Activated CD4-positive, alpha-beta T cell treated with anti-CD3 and anti-CD28 coated beads for 36 hours (primary cell): ENCODE measurements at places on chromosomes 3 and 15.

DNA sequence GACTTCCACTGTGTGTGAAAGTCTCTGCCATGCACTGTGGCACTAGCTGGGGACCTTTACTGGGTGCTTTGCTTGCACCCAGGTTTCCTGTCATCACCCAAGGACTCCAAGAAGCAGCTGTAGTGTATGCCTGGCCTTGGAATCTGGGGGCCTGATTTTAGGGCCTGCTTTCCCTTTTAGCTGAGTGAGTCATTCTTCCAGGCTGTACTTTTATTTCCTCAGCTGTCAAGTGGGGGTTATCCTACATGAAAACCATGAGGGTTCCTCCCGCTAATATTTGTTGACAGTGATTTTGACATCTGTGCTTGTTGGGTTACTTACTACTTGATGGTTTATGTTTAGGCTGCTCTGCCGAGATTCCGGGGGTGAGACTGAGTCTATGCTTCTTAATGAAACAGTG, 18.5 kb downstream of the GORASP1 start:
- DNase-seq, result no peak

DNA sequence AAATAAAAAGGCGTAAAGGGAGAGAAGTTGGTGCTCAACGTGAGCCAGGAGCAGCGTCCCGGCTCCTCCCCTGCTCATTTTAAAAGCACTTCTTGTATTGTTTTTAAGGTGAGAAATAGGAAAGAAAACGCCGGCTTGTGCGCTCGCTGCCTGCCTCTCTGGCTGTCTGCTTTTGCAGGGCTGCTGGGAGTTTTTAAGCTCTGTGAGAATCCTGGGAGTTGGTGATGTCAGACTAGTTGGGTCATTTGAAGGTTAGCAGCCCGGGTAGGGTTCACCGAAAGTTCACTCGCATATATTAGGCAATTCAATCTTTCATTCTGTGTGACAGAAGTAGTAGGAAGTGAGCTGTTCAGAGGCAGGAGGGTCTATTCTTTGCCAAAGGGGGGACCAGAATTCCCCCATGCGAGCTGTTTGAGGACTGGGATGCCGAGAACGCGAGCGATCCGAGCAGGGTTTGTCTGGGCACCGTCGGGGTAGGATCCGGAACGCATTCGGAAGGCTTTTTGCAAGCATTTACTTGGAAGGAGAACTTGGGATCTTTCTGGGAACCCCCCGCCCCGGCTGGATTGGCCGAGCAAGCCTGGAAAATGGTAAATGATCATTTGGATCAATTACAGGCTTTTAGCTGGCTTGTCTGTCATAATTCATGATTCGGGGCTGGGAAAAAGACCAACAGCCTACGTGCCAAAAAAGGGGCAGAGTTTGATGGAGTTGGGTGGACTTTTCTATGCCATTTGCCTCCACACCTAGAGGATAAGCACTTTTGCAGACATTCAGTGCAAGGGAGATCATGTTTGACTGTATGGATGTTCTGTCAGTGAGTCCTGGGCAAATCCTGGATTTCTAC, at the start of gene RARB:
RARB (plus strand) TSS at position 322 of the 847 bp plus-strand sequence; CDS start at position 791, 469 bp downstream.
- DNase-seq, result peak; percentile 15

DNA sequence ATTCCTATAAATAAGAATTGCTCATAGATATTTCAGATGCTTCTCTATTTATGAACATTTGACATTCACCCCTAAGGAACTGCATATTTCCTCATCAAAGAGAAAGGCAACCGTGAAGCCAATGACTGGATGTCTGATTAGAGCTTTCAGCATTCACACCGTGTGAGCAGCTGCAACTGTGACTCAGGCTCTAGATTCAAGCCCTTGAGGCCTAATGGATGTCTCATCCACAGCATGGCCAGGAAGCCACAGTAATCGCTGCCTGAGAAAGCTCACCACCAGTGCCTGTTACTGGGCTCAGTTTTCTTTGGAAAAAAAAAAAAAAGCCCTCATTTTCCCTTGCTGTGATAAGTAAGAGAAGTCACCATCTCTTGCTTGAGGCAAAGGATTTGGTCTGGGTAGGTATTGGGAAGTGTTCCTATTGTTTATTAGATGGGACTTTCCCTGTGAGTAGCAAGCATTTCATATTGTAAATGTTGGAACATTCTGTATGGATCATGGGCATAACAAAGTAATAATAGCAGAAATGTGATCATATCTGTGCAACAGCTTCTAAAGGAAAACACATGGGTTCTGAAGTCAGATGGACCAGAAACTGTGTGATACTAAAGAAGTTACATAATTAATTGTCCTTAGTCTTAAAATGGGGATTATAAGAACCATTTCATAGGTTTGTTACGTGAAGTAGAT, 783.7 kb downstream of the AGBL1 start:
- DNase-seq, result no peak

DNA sequence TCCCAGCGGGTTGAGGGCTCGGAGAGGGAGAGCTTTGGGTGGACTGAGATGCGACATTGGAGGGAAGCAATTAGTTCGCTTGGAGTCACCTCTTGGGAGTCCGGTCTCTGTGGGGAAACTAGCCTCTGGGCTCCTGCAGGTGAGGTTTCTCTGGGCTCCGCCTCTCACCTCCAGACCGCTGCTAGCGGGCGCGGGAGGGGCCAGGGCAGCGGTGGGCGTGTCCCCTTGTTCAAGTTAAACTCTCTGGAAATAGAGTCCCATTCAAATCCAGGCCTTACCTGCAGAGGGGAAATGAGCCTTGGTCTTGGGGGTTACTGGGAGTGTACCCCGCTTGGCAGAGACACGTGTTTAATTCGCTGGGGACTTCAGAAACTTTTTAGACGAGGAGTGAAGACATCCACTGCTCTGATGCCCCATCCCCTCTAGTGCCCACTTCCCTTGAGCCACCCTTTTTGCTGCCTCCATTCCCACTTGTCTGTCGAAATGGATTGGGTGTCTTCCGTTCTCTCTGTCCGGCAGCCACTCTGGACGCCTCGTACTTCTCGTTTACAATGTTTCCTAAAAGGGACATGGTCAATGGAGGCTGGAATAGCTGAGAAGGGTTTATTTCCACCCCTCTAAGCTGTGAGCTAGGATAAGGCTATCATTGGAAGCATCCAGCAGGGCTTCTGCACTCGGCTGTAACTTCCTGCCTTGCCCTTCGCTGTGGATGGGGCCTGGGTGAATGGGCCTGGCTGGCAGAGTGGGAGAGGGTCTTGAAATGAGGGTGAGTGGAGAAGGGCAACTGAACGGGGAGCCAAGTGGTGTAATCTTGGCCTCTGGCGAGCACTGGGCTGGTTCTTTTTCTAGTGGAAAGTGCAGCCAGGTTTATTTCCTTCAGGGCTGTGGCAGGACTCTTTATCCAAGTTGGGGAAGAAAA, 1.1 kb downstream of the MITF start:
- peak; percentile 15 for DNase-seq

GRCh38 chr3:40739971-40740370, 215.2 kb downstream of the ZNF621 start:
- DNase-seq, result no peak

DNA sequence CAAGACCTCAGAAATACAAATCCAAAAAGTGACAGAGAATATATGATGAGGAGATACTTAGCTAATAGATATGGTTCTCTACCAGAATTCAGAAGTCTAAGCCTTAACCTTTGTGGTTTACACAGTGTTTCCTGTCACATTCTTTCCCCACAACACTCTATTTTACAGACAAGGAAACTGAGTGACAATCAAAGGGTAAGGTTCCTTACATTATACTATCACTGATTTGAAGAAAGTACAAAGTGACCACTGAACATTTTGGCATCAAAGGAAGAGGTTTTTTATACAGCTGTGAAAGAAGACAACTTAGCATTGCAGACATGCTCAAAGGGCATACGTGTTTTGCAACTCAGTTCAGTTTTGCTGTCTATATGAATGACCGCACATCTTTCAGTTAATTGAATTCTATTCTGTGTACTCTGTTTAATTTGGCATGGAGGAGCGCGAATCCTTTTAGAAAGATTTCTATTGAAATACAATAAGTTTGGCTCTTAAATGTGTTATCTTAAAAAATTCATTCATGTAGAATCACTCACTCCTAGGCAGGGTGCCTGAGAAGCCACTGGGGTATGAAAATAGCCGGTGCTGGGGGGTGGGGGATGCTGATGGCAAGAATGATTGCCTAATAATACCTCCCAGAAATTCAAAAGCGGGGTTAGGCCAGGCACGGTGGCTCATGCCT, 66.5 kb upstream of the SKOR1 start:
- DNase-seq, result no peak

- DNase-seq, result no peak
Measured at GRCh38 chr3:124496061-124496460, 234.2 kb upstream of the UMPS start.

DNA sequence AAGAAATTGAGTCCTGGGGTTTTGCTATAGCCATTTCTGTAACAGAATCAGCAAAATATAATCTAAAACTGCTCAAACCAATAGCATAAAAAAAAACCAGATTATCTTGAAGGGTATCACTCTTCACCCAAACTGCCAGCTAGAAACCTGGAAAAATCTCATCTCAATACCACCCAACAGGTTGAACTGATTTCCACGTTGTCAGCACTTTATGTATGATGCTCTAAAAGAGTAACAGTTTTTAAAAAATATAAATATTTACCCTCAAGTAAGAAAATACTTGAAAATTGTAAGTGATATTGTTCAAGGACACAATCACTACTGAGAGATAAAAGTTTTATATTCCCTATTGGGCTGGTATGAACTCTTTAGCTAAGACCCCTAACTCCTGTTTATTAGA, 451.3 kb downstream of the EPHA3 start:
- no peak for DNase-seq

DNA sequence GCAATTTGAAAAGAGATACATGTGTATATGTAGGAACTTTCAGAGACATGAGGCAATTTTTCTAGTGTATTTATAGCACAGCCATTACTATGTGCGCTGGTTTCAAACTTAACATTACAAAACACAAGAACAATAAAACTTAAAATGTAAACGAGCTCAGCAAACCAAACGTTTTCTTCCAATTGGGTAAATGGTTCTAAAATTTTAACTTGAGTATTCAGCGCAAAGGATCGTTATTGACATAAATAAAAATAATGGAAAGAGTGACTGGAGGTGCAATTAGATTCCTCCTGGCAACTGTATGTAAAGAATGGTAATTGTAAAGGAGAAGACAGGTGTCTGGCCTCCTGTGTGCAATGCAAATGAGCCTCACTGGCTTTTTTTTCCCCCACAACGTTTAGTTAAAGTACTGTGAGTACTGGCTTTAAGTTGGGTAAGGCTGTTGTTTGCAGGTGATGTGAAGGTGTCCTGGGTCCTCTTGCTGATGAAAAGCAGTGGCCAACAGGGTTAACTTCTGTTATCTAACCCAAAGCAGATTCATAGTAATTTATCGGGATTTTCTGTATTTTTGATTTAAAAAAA, 14.1 kb upstream of the GADL1 start:
- DNase-seq, result no peak

GRCh38 chr15:27617013-27617412, 482.1 kb downstream of the OCA2 start:
- DNase-seq, result no peak

GRCh38 chr3:66405701-66406091, 95.1 kb downstream of the LRIG1 start:
- no peak for DNase-seq

- no peak for DNase-seq
Measured at GRCh38 chr15:25184356-25185155, 229.8 kb downstream of the SNRPN start.

DNA sequence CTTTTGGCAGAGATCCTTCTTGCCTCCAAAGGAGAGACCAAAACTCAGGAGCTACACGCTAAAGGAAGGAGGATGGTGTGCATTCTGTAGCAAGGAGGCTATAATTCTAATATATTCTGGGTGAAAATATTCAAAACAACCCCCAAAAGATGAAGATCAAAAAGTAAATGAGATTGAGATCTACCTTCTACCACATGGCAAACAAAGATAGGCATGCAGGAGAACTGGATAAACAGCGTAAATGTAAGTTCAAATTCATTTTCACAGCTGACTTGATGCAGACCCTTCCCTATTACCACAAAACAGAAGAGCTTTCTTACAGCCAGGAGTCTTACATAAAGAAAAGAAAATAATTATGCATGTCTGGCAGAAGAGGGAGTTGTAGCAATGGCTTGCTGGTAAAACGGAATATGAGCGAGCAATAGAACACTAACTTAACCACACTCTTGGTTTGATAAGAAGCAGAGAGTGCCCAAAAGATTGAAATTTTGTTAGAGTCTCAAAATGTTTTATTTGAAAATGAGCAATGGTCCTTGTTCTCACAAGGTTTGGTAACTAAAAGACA, 272.7 kb downstream of the MECOM start:
- DNase-seq, result no peak

GRCh38 chr3:177322881-177323280, 125.6 kb upstream of the TBL1XR1 start:
- no peak for DNase-seq

DNA sequence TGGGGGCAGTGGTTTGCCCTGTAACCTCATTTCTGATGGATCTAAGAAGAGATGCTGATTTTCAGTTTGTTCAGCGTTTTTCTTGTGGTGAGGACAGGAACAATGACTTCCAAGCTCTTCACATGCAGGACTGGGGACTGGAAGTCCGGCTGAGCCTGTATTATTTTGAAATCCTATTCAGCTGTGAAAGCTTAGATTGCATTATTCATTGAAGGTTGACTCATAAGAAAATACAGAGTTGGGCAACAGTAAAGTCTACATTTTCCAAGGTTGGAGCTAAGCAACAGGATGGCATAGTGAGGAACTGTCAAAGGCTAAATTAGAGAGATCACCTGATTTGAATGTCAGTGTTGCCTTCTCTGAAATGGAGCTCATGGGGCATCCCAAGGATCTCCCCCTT, 230.9 kb upstream of the FEZF2 start:
- DNase-seq, result no peak

- no peak for DNase-seq
Measured at GRCh38 chr15:42034628-42035434, 14.0 kb upstream of the PLA2G4E start.

DNA sequence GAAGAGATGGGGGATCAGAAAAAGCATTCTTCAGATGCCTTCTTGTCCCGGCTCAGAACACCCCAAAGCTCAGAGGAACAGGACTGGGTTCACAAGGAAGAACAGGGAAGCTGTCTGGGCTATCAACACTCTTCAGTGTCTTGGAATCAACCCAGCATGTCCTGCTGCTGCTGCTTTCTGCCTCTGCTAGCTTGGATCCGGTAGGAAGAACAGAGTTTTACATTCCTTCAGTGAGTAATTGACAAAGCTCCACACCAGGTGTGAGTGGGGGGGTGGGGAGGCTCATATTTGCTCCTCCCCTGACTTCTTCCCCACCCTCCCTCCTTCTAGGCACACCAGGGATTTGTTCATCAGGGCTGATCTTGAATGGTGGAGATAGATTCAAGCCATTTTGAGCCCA, 13.1 kb upstream of the ETV5 start:
- DNase-seq, result no peak

GRCh38 chr15:58561321-58561720, 129.5 kb downstream of the LIPC start:
- no peak for DNase-seq

DNA sequence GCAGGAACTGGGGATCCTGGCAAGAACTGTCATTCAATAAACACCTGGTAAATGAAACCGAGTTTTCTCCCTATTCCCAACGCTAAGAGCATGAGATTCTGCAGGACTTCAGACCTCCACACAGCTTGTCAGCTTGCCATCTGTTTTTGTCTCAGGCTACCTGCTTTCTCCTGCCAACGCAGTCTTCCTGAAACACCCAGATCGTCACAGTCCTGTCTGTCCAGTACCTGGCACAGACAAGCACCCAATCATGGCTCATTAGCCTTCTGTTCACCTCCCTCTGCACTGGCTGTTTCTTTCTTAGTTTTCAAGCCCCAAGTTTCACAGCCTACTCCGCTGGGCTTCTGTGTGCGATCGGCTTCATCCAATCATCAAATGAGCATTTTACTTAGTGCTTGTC, 5.0 kb downstream of the SLC12A8 start:
- no peak for DNase-seq
